Cerebellum (tissue), 4 donors: ENCODE measurements at places on chromosomes 3 and 15. TPM values are rescaled to one million over a fixed set of nuclear protein-coding genes. Genes with fewer than 3 reads are reported as not detected.

Gene SRGAP3
- total RNA-seq = 130 TPM

Gene CDHR4
- not detected for total RNA-seq

- peak; percentile 66 for DNase-seq
Measured at GRCh38 chr15:72163719-72164118, 33.9 kb downstream of the GRAMD2A start.

- DNase-seq = no peak
Measured at GRCh38 chr3:42683875-42684598, 1.3 kb upstream of the KLHL40 start.

DNA sequence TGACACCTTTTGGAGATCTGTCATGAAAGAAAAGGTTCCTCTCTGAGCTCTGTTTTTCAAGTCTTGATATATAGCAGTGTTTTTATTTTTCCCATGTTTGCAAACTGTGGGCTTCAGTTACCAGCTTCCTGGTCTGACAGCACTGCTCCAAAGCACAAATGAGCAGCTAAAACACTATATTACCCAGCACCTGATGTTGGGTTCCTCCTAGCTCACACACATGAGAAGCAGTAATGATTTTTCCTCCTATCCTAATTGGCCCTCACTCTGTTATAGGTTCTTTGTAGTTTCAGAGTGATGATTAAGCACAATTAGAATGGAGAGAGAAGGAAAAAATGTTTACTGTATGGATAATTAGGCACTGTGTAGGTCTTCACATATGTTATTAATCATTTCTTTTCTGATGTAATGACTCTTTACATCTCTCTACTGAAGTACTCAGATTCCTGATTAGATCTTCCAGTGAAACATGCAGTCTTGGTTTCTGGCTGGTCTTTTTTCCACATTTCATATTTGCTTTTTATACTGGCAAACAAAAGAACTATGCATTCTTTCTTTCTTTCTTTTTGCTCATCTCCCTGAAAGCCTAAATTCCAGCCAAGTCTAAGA is 939.7 kb downstream of the NSUN3 start:
- DNase-seq = no peak

GRCh38 chr15:73941044-73941443 is 14.8 kb downstream of the LOXL1 start:
- no peak for DNase-seq

DNA sequence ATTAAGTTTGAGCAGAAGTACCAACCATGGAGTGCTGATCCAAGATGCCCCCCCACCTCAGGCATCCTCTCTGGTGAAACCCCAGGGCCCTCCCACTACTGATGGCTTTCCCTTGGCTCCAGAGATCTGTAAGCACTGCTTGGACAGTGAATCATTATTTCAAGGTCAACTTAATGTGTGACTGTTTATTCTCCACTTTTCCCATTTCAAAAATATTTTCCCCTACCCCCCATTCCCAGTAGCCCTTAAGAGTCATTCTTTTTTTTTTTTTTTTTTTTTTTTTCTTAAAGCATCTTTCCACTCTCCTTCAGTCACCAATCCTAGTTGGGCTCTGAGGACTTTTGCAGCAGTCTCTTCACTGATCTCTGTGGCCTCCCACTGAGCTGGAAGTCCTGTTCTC is 82.6 kb downstream of the PCCB start:
- no peak for DNase-seq

- no peak for DNase-seq
Measured at GRCh38 chr3:147518465-147518864, 109.3 kb downstream of the ZIC1 start.

GRCh38 chr3:1087066-1087560 is 5.7 kb upstream of the CNTN6 start:
- DNase-seq = no peak

DNA sequence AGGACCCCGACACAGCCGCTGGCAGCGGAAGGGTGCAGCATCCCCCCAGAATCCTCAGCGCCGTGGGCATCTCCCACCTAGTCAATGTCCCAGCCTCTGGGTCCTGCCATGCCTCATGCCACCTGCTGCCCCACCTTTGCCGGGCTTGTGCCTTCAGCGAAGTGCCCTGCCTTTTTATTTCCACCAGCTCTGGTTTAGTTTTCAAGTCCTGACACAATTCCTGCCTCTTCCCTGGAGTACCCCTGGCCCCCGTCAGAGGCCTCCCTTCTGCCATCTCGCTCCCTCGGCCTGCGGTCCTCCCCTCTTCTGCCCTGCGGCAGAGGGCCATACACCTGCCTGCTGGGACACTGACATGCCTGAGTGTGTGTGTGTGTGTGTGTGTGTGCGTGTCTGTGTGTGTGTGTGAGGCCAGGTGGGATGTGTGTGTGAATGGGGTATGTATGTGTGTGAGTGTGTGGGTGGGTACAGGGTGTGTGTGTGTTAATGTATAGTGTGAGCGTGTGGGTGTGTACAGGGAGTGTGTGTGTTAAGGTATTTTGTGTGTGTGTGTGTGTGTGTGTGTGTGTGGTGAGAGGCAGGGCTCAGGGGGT is 129.9 kb downstream of the SMAD6 start:
- no peak for DNase-seq

DNA sequence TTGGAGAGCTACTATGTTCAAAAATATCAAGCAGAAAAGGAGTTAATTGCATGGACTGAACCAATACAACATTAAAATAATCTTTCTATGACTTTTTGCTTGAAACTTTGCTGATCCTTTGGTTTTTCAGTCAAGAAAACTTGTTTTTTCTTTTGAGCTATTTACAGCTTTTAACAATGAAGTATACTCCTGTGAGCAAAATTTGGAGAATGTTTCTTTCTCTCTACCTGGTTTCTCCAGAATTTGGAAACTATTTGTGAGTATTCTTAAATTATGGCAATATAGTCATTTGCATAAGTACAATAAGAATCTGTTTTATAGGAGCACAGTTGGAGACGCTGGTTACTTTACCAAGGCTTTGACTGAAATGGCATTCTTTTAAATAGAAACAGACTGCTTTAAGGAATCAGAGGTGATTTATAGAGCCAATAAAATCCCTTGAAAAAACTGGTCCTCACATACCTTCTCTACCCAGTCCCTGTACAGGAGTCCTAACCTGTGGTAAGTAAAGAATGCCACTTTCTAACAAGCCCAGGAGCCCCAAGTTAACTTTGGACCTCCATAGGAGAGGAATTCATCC is 127.4 kb downstream of the PLCH1 start:
- no peak for DNase-seq

- DNase-seq = peak; percentile 41
Measured at GRCh38 chr3:170222647-170223541, 670 bp downstream of the PRKCI start.
